ENCODE measurements at places on chromosomes 6 and 20.

DNA sequence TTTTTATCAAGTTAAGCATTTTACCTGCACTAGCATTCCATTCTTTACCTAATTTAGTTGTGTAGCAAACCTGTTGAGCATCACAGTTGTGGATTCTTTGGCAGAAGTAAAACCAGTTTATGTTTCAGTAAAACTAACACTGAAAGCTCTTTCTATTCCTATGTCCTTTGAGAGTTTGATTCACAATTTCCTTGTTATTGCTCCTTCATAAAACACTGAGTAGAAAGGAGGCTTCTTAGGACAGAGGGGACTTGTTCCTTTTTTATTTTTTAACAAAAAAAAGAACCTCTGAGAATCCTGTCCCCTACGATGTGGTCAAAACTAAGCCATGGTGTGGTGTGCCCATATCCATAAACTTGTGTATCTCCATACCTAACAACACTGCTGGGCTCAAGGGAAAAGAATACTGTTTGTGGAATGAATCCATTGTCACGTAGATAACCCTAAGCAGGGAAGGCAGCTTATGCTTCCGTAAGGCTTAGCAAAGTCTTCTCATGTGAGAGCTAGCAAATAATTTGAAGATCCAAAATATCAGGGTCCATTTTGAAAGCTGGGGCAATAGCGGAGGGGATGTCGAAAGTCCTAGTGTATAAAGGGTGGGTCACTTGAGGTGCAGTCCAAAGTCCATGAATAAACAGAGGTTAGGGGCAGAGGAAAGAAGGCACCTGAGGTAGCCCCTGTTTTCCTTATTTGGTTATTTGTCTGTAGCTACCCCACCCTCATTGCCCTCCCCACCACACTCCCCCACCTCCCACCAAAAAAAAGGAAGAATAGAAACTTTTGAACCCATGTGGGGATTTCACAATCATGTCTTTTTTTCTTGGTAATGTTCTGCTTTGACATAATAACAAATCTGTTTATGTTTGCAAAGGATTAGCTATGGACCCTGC, 71.0 kb downstream of the PLAGL1 start:
- no peak for DNase-seq

GRCh38 chr6:16511723-16512489, 249.4 kb downstream of the ATXN1 start:
- DNase-seq: no peak

DNA sequence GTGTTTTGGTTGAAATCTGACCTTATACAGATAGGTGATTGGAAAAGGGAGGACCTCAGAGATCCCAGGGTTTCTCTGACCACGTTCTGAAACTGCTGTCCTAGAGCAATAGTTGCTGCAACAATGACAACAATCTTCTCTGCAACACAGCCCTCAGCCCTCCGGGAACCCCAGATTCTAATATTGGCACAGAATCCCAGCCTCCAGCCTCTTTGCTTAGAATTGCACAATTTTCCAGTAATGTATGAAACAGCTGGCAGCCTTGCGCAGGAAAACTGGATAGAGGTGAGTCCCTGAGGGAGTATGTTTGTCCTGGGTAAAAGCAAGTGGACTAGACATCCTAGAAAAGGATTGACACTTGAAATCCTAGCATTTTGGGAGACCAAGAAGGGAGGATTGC, 30.4 kb upstream of the PNRC1 start:
- DNase-seq: no peak

GRCh38 chr6:14817074-14817473, 428.8 kb upstream of the JARID2 start:
- no peak for DNase-seq

DNA sequence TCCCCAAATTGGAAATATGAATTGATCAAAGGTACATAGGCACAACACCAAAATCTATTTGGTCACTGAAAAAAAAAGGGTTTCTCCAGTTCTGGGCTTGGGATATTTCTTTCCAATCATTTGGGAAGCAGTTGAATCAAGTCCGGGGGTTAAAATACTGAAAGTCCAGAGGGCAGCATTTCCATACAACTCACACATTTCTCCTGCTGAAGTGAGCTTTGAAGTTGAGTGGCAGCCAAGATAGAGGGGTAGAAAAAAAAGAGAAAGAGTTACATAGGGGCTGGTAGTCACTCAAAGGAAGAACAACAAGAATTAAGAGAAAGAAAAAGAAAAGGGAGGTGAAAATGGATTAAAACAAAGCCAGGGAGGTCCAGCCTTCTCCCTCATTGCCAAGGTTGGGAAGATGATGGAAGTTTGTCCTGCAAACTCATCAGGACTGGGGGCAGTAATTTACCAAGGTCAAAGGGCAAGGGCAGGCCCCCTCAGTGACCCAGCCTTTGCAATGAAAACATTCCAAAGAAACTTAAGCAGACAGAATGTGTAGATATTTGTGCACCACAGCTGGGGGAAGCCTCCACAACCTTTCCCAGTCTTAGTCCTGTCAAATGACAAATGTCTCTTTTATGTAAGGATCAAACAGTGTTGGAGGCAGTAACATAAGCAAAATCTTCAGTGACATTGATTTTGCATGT, 525.3 kb upstream of the JARID2 start:
- DNase-seq: no peak

DNA sequence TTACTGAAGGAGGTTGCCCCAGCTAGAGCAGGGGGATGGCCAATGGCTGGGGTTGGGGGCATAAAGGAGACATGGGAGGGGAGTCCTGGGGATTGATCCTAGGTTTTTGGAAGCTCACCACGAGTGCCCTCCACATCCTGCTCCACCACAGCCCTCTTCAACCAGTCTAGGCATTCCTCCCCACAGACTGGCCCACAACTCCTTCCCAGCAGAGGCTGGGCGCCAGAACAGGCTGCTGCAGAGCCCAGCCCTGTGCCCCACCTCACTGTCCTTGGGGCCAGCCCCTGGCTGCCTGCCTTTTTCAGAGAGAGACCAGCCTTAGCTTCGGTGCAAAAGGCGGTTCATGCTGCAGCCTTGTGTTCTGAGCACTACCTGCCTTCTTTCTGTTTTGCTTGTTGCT, 16.4 kb downstream of the RPP40 start:
- DNase-seq: no peak

All from endothelial cell (in vitro differentiated cells).